Spleen (tissue), 13 donors: ENCODE measurements at places on chromosomes 5 and 9.

GRCh38 chr5:17157916-17158529 is 59.4 kb upstream of the BASP1 start:
- no peak for DNase-seq

- DNase-seq, result no peak
Observed at GRCh38 chr9:117733465-117733864, 29.3 kb downstream of the TLR4 start.

GRCh38 chr5:14557791-14558415 is 23.7 kb upstream of the OTULINL start:
- DNase-seq, result no peak

DNA sequence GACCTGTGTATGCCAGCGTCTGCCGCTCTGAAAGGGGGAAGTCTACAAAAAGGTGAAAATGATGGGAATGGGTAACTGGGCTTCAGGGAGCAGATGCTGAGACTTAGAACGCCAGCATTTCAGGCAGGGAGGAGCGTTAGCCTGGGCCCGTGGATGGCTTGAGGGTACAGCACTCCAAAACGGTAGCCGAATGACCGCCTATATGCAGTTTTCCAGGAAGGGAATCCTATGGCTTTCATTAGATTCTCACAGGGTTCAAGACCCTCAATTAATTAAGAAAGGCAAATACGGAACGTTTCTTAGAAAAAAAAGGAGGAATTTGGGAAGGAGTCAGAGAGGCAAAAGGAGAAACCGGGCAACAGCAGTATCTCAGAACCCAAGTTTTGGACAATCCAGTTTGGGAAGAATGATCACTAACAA is 639 bp downstream of the AMACR start:
- peak; percentile 75 for DNase-seq

- DNase-seq, result no peak
Observed at GRCh38 chr9:4814913-4815312, 22.2 kb downstream of the RCL1 start.

DNA sequence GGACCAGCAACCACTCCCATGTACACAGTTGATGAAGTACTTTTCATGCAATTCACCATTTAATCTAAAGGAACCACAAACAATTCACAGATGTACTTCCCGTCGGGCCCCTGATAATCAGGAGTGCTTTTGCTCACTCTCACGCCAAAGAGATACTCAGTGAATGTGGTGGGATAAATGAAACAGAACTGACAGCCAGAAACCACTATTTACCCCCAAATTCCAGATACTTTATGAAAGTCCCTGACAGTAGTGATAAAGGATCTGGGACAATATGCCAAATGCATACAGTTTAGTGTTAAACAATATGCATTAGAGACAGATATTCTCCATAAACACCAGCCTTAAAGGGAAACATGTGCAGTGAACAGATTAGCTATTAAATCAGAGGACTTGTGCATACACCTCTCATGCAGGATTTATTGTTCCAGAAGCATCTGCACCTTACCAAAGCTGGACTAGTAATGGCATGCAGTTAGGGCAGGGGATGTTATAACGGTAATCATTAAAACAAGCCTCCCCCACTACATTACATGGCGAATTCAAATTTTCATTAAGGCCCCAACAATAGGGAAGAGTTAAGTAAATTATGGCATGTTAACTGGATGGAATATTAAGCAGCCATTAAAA is 74.0 kb upstream of the SLC25A51 start:
- DNase-seq, result no peak

DNA sequence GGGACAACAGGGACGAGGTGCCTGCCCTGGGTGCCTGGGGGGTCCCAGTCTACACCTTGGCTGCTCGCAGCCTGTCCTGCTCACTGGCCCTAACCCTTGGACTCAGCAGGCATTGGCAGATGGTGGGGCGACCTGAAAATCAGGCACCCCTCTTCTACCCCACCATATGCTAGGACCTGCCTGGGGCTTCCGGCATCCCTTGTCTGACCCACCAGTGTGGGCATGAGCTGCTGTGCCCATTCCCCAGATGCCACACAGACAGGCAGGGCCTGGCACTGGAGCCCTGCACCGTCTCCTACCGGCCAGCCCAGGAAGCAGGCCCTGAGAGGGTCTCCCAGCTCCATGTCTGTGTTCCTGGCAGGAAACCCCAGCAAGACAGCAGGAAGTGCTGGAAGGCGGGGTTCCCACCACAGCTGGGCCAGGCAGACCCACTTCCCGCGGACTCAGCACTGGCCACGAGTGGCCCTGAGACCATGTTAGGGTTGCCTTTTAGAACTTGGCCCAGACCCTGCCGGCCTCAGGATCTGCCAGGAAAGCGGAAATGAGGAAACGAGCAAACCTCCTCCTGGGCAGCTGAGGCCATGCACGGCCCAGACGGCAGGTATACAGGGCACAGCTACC is 3.1 kb downstream of the NINJ1 start:
- peak; percentile 89 for DNase-seq

DNA sequence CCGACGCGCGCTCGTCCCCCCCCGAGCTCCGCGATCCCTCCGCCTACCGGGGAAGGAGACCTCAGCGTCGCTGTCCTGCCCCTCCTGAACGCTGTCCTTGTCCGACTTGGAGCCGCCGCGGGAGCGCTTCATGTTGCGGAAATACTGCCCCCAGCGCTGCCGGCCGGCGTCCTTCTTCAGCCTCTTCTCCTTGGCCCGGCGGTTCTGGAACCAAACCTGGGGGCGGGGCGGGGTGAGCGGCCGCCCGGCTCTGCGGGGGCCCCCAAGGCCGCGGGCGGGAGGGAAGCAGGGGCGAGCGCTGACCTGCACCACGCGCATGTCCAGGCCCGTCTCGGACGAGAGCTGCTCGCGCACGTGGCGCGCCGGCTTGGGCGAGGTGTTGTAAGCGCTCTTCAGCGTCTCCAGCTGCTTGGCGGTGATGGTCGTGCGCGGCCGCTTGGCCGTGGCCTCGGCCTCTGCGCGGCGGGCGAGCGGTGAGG is 6.3 kb downstream of the LHX3 start:
- DNase-seq, result no peak

DNA sequence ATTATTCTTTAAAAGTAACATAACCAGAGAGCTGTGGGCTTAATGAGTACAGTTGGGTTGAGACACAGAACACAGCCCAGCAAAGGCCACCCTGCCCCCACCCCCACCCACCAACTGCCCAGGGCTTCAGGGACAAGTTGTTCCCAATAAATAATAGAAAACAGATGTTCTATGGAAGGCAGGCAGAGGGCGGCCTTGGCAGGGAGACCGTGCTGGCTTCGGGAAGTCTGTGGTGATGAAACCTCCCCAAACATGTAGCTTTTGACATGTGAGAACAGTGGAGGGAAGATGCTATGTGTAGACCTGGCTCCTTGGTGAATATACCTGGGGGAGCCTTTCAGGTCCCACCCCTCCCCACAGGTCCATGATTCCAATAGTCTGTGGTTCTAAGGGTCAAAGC is 10.0 kb downstream of the TRAF1 start:
- no peak for DNase-seq

GRCh38 chr9:3948826-3949556 is 350.9 kb downstream of the GLIS3 start:
- no peak for DNase-seq

- DNase-seq, result no peak
Observed at GRCh38 chr9:98886691-98887229, 56.9 kb upstream of the COL15A1 start.

- no peak for DNase-seq
Observed at GRCh38 chr5:154278186-154278585, 87.7 kb downstream of the GALNT10 start.

DNA sequence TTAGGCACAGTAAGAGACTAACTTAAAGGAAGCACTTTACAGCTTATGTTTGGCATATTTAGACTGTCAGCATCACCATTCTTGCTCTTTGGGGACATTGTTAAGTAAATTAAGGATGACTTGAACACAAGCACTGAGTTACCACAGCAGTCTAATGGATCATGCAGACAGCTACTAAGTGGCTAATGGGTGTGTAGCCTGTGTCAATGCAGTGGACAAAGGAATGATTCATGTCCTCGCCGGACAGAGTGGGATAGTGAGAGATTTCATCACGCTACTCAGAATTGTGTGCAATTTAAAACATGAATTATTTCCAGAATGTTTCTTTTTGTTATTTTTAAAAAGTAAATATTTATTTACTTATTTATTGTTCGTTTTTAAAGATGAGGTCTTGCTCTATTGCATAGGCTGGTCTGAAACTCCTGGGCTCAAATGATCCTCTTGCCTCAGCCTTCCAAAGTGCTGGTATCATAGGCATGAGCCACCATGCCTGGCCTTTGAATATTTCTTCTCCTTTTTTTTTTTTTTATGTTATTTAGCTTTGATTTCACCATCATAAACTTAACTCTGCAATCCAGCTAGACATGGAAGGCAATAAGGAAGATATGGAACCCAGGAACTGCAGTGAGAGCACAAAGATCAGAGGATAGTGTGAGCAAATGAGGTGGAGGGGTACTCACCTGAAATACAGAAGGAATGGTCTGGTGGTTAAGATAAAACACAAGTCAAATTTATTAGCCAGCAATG is 53.0 kb upstream of the KLF4 start:
- no peak for DNase-seq

- DNase-seq, result no peak
Observed at GRCh38 chr9:99000476-99001395, 57.0 kb downstream of the COL15A1 start.

DNA sequence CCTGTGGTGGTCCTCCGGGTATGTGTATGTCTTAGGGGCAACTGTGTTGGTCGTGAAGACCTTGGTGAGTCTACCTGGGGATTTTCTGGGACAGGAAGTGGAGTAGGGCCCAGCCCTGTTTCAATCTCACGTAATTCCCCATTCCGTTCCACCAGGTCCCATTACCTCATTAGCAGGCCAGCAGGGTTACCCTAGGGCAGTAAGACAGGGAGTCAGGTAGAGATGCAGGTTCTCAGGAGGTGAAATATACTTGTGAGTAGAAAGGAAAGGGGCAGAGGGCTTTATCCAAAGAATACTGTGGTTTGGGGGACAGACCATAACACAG is 56.5 kb downstream of the MACROH2A1 start:
- no peak for DNase-seq

- DNase-seq, result no peak
Observed at GRCh38 chr5:154308443-154309370, 118.2 kb downstream of the GALNT10 start.

- DNase-seq, result no peak
Observed at GRCh38 chr9:75671354-75671753, 219.1 kb upstream of the PCSK5 start.

GRCh38 chr9:121050128-121050988 is at the start of gene C5:
Gene C5, minus strand, starts transcription at chr9:121050275. Its CDS starts 29 bp downstream, at chr9:121050246.
- DNase-seq, result no peak
